H9 (cell line): ENCODE measurements at places on chromosomes 3 and 15. TPM values are rescaled to one million over a fixed set of nuclear protein-coding genes. Genes with fewer than 3 reads are reported as not detected.

- H3K4me1 ChIP-seq = peaks cover 3% of the 10 kb centered on the region; the same call in 1 of the 2 replicates
- no peaks in the 10 kb centered on the region for H3K27me3 ChIP-seq
- DNase-seq = no peak
Measured at GRCh38 chr3:139836698-139837464, 98.1 kb upstream of the CLSTN2 start.

GRCh38 chr3:197337656-197338055 is 39.2 kb upstream of the DLG1 start:
- H3K27me3 ChIP-seq = no peaks in the 10 kb centered on the region
- no peak for DNase-seq
- no peaks in the 10 kb centered on the region for H3K36me3 ChIP-seq
- no peak overlapping the region for H3K27ac ChIP-seq
- H3K4me1 ChIP-seq = peaks cover 4% of the 10 kb centered on the region; the same call in 1 of the 2 replicates

DNA sequence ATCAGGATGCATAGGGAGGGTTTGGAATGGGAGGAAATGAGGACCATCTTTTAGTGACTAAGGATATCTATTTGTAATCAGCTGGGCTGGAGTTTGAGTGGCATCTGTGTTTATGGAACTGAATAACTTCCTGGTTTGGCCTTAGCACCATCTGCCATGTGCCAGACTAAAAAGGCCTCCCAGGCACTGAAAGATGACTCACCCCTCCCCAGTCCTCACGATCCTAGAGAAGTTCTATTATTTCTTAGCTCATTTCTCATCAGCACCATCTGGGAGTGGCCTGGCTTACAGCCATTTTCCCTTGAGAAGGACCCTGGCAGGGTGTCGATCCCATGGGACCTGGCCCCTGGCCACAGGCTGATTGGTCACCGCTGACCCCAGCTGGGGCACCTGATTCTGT is 23.9 kb upstream of the CTXND1 start:
- no peak overlapping the region for H3K27ac ChIP-seq
- H3K4me3 ChIP-seq = no peak overlapping the region
- no peaks in the 10 kb centered on the region for H3K4me1 ChIP-seq
- DNase-seq = no peak
- H3K27me3 ChIP-seq = no peaks in the 10 kb centered on the region

DNA sequence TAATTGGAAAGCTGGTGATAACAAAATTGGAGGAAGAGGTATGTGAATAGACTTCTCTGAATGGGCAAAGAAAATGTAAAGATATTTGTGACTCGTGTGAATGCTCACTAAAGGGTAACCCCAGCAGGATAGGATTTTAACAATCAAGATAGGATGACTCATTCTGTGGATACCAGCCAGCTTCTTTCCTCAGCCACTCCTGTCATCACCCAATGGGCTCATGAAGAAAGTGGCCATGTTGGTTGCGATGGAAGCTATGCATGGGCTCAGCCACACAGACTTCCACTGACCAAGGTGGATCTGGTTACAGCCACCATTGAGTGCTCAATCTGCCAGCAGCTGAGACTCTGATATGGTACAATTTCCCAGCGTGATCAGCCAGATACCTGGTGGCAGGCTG is 40.9 kb downstream of the STRIT1 start:
- no peak for DNase-seq
- no peaks in the 10 kb centered on the region for H3K36me3 ChIP-seq
- H3K4me3 ChIP-seq = no peak overlapping the region
- no peaks in the 10 kb centered on the region for H3K27me3 ChIP-seq

- H3K27me3 ChIP-seq = no peaks in the 10 kb centered on the region
- no peak overlapping the region for H3K4me3 ChIP-seq
- H3K27ac ChIP-seq = no peak overlapping the region
- H3K36me3 ChIP-seq = peaks cover 7% of the 10 kb centered on the region; the same call in 2 of the 3 replicates
Measured at GRCh38 chr3:150097588-150097890, 126.8 kb upstream of the PFN2 start.

- peaks cover 4% of the 10 kb centered on the region; the same call in 1 of the 3 replicates for H3K36me3 ChIP-seq
- DNase-seq = no peak
- H3K27me3 ChIP-seq = no peaks in the 10 kb centered on the region
- no peak overlapping the region for H3K27ac ChIP-seq
- no peak overlapping the region for H3K4me3 ChIP-seq
Measured at GRCh38 chr3:144586382-144586781, 614.8 kb downstream of the DIPK2A start.

- peak; percentile 24 for DNase-seq
- peaks cover 33% of the 10 kb centered on the region for H3K36me3 ChIP-seq
- H3K4me3 ChIP-seq = no peak overlapping the region
- no peaks in the 10 kb centered on the region; the same call in 1 of the 2 replicates for H3K4me1 ChIP-seq
- H3K27ac ChIP-seq = no peak overlapping the region
- no peaks in the 10 kb centered on the region for H3K27me3 ChIP-seq
Measured at GRCh38 chr3:52217409-52217805, 8.0 kb downstream of the TLR9 start.

DNA sequence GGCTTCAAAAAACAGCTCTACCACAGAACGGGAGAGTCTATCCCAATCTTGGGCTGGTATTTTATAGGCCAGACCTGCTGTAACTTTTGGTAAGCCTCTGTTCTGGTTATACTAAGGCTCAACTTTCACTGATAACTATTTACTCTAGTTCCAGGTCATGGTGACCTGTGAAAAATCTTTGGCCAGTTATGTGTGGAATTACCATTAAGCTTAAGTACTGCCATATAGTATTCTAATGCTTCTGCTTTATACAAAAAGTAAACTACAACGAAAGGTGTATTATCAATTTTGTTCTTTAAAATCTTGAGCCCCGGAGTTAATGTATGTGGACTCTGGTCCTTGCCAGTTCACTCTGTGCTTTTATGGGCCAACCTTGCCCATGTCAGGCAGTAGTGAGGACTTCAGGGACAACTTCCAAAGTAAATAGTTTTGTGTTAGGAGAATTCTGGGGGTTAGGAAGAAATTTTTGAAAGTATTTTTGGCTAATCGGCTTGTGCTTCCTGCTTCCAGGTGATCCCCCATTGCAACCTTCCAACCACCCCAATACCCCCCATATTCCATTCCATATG is 6.4 kb downstream of the SIAH2 start:
- DNase-seq = no peak
- H3K27me3 ChIP-seq = no peaks in the 10 kb centered on the region
- H3K4me3 ChIP-seq = no peak overlapping the region
- H3K27ac ChIP-seq = no peak overlapping the region
- no peaks in the 10 kb centered on the region; the same call in 1 of the 2 replicates for H3K36me3 ChIP-seq
- peaks cover 8% of the 10 kb centered on the region for H3K4me1 ChIP-seq

- H3K27ac ChIP-seq = no peak overlapping the region
- DNase-seq = no peak
- no peaks in the 10 kb centered on the region for H3K27me3 ChIP-seq
- H3K36me3 ChIP-seq = peaks cover 6% of the 10 kb centered on the region; the same call in 1 of the 2 replicates
- peaks cover 2% of the 10 kb centered on the region; the same call in 1 of the 2 replicates for H3K4me1 ChIP-seq
- H3K4me3 ChIP-seq = no peak overlapping the region
Measured at GRCh38 chr15:76204109-76204845, 107.0 kb downstream of the ETFA start.

DNA sequence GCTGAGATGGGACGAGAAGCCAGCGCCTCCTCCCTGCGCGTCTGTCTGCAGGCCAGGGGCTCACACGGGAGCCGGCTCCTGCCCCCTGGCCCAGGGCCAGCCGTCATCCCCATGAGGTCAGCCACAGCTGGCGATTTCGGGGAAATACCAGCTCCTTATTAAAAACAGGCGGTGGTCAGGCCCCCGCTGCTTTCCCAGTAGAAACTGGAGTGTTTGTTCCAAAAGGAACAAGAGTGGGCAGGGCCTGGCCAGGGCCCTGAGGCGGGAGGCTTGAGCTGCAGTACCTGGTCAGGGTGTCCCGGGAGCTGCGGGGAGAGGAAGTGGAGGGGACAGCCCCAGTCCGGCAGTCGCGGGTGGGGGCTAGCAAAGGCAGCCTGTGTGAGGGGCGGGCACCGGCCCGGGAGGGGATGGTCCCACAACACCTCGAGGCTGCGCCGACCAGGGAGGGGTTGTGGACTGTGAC is 17.8 kb downstream of the MYL3 start:
- peak overlapping the region; percentile 42 for H3K4me3 ChIP-seq
- H3K27ac ChIP-seq = no peak overlapping the region
- peaks cover 13% of the 10 kb centered on the region for H3K36me3 ChIP-seq
- no peaks in the 10 kb centered on the region for H3K27me3 ChIP-seq
- H3K4me1 ChIP-seq = 0 out of 2 replicates have a peak, but pooled peaks cover 2% of the 10 kb centered on the region

- H3K4me1 ChIP-seq = peaks cover 2% of the 10 kb centered on the region; the same call in 1 of the 2 replicates
- H3K27ac ChIP-seq = no peak overlapping the region
- DNase-seq = no peak
- no peaks in the 10 kb centered on the region for H3K36me3 ChIP-seq
Measured at GRCh38 chr3:44013967-44014366, 227.7 kb upstream of the TOPAZ1 start.

DNA sequence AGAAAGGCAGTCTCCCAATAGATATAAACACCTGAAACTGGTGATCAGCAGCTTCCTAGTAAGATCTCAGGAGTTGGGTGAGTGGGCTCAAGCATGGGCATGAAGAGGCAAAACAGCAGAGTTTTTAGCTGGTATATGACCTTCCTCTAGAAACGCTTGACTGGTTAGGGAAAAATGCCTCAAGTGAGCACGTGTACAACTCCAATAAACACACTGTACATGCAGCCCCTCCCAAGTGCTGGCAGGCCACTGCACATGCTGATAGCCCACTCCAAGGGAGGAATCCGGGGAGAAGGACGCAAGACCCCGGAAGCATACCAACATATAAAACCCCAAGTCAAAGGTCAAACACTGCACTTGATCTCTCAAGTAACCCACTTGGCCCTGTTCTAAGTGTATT is 143.0 kb downstream of the FMN1 start:
- no peaks in the 10 kb centered on the region for H3K27me3 ChIP-seq
- peaks cover 46% of the 10 kb centered on the region for H3K36me3 ChIP-seq
- H3K4me3 ChIP-seq = no peak overlapping the region
- DNase-seq = no peak
- no peaks in the 10 kb centered on the region for H3K4me1 ChIP-seq

DNA sequence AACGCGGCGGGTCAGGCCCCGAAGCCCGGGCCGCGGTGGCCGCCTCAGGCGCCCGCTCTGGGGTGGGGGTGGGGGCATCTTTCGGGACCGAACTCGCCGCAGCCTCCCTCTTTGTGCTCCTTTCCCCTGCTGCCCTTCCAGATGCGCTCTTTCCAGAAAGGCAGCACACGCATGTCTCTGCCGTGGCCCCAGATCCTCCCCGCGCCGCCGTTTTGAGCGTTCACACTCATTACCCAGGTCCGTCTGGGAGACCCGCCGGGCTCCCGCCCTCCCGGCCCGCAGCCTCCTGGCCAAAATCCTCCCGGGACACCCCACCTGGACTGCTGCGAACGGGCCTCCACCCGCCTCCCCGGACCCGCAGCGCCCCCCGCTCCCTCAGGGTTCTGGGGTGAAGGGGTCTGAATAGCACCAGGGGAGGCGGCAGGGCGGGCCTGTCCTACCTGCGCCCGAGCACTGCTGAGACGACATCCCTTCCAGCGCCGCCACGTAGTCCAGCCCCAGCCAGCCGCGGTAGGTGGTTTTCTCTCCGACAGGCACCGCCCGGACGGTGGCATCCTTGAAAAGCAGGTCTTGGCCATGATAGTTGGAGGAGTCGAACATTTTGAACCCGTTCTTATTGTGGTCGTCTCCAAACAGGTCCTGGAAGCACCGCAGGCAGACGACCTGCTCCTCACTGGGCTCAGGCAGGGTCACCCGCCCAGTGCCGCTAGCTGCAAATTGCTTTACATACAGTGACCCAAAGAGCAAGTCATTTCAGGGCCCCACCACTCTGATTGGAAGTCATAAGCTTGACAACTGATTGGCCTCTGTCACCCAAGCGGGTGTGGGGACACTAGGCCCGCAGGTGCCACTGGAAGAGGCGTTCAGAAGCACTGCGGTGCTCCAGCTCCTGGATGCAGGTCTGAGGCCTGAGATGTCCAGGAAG is 25.9 kb downstream of the MELTF start:
- peaks cover 9% of the 10 kb centered on the region; the same call in 1 of the 2 replicates for H3K27me3 ChIP-seq
- DNase-seq = peak; percentile 55
- 0 out of 2 replicates have a peak, but pooled peaks cover 6% of the 10 kb centered on the region for H3K4me1 ChIP-seq

GRCh38 chr3:51719410-51720025 is 12.7 kb downstream of the GRM2 start:
- no peaks in the 10 kb centered on the region for H3K27me3 ChIP-seq
- no peak overlapping the region for H3K27ac ChIP-seq
- H3K4me1 ChIP-seq = peaks cover 3% of the 10 kb centered on the region; the same call in 1 of the 2 replicates
- H3K36me3 ChIP-seq = peaks cover 10% of the 10 kb centered on the region; the same call in 1 of the 2 replicates
- H3K4me3 ChIP-seq = no peak overlapping the region
- DNase-seq = no peak

DNA sequence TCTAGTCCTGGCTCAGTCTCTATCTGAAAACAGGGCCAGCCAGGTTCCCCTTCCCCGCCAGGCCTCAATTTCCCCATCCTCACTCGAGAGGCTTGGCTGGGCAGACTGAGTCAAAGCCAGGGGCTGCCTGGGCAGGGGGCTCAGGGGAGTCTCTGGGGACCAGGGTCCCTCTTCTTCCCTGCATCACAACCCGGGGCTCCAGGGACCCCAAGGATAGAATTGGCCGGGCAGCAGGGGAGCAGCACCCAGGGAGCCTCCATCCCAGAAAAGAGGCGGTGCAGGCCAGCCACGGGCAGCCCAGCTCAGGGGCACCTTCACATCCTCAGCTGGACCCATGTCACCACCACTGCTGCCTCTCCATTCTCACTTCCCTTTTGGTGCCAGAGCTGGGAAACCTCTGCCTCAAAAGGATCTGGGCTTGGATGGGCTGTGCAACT is 13.3 kb upstream of the PLXND1 start:
- H3K36me3 ChIP-seq = no peaks in the 10 kb centered on the region
- H3K4me3 ChIP-seq = no peak overlapping the region
- H3K27me3 ChIP-seq = no peaks in the 10 kb centered on the region
- DNase-seq = no peak

Gene CA12
- 0.42 and 0.68 TPM in 2 replicates for total RNA-seq

Gene BCL2A1
- not detected in 2 replicates for total RNA-seq

Gene GABRB3
- 98.2 and 112 TPM in 2 replicates for total RNA-seq

Gene POPDC2
- 0.37 and 0.97 TPM in 2 replicates for total RNA-seq

Gene SSUH2
- total RNA-seq = 0.61 and 0.64 TPM in 2 replicates

Gene IVD
- total RNA-seq = 86.7 and 93.1 TPM in 2 replicates

Gene CIB2
- total RNA-seq = 37.1 and 43.2 TPM in 2 replicates

Gene HIGD2B
- not detected in 2 replicates for total RNA-seq

Gene WDR48
- 49.3 and 52.7 TPM in 2 replicates for total RNA-seq
